Activated CD8-positive, alpha-beta memory T cell treated with anti-CD3 and anti-CD28 coated beads for 48 hours (primary cell): ENCODE measurements at places on chromosomes 7 and 10.

- no peak for DNase-seq
These were observed 902.3 kb downstream of the GRID1 start for GRCh38 chr10:85464336-85464735.

DNA sequence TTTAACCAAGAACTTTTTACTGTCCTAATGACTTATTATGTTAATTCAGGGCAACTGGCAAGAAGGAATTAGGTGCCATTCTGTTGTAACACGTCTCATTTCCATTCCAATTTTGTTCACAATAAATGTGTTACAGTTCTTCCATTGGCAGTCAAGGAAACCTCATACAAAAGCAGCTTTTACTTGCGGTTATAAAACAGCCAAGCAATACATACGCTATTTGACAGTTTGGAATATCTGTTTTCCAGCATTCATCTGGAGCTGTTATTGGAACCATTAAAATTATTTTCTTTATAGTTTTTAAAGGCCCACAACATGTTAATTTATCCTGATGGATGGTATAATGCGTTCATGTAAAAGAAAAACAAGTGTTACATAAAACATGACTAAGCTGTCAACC is 33.3 kb downstream of the MTERF1 start:
- no peak for DNase-seq

DNA sequence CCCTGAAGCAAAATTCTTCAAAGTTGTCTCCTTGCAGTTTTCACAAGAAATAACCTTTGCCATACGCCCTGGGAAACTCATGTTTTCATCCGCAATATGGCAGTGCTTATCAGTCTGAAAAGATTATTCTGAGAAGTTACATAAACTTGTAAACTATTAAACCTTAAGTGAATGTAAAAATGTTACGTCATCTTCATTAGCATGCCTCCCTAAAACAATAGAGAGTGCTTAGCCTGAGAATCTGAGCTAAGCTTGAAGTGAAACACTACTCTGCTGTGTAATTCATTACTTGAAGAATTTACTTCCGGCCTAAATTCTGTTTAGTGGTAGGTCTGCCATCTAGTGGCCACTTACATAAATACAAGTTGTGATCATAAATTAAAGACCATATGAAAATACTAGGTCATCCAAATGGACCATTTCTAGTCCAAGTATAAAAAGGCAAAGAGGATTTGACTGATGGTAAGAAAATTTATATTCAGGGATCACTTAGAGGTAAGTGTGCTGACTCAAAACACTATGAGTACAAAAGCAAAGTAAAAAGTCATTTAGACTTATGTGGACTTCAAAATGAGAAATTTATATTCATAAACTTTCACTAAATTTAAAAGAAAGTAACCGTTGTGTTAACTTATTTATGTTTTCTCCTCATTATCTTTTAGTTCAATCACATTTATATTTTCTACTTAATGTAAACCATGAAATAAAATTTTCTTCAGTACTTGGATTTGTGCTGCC is 745.1 kb upstream of the LRRTM3 start:
- no peak for DNase-seq

DNA sequence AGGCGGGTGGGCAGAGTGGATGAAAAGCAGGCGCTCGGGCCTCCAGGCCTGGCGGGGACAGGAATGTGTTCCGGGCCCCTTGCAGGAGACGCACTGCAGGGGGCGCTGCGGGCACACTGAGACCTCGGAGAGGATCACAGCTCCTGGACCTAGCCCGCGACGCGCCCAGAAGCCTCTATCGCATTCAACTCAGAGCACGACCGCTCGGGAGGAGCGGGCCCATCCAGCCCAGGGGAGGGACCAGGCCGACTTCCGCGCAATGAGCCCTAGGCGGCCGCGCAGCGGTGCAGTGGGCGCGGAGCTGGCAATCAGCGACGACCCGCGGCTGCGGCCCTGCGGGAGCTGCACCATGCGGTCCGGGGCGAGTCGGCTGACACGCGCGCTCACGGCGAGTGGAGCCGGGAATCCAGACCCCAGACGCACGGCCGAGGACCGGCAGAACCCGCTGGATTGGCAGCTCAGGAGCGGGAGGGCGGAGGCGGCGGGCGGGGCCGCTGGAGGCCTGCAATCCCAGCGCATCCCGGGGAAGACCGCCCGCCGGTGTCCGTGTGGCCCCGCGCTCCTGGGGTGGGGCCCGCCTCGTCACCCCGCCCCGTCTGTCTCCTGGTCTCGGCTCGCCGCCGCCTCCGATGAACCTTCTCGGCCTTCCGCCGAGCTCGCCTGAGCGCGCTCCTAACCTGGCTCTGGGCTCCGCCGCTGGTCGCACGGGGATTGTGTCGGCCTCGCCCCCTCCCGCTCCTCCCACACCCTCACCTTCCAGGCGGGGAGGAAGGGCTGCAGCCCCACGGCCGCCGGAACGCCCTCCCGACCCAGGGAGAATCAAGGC is 33.5 kb upstream of the GRID1 start:
- DNase-seq, result peak; percentile 94

GRCh38 chr10:51257511-51258248 is 183.4 kb downstream of the PRKG1 start:
- DNase-seq, result no peak

GRCh38 chr7:138477081-138477578 is 17.1 kb downstream of the TRIM24 start:
- no peak for DNase-seq

DNA sequence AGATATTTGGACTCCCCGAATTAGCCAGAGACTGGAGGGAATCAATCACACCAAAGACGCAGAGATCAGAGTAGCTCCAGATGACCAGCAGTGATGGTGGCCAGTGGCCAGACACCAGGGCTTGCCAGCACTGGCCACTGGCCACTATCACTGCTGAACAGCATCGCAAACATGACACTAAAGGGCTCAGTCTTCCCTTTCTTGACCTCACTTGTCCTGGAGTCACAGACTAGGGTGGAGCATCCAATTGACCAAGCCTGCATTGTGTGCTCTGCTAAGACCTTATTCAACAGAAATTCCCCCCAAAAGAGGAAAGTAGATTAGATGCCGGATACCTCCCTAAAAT is 234.7 kb downstream of the CREB5 start:
- DNase-seq, result no peak

DNA sequence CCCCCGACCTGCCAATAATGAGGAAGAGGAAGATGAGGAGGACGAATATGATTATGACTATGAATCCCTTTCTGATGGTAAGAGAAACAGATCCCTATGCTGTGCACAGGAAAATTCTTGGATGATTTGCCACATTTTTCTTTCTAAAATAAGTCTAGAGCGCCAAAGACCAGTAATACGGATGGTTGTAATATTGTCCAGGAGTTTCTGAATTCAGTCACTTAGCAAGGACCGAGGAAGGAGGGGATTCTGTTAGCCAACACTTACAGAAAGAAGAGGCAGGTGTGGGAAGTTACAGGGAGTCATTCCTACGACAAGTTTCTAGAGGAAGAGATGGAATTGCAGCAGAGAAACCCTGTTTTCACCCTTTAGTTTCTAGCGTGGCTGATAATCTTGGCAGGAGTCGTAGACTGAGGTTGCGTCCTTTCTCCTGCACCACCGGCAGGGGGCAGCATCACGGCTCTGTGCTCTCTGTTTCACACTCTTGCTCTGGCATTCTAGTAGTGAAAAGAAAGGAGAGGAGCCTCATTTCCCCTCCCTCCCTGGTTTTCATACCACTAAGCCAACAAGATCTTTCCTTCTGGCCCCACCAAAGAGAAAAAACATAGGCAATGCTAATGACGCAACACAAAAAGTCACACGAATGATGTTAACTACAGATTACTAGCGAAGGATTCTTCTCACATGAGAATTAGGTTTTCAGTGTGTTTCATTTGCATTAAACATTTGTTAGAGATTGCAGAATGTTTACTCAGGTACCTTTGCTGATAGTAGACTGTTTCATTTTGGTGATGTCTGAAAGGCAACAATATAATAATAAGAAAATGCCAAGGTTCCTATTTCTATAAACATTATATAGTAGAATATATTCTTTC is 82.7 kb downstream of the NOC3L start:
- peak; percentile 53 for DNase-seq

DNA sequence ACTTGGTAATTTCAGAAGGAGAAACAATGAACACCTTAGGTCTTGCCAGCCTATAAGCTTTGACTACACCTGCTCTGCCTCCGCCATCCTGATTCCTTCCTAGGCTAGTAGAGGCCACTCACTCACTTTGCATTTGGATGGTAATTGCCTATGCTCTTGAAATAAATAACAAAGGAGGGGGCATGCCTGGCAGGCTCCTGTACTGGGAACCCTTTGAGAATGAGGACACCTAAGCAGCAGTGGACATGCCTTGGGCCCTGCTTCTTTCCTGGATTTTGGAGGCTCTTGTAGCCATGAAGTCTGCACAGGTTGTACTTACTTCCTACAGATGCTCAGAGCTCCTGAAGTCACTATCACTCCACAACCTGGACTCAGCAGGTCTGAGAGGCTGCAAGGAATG is 65.8 kb downstream of the BLNK start:
- DNase-seq, result no peak

GRCh38 chr10:59258890-59259289 is 82.4 kb downstream of the PHYHIPL start:
- DNase-seq, result no peak

DNA sequence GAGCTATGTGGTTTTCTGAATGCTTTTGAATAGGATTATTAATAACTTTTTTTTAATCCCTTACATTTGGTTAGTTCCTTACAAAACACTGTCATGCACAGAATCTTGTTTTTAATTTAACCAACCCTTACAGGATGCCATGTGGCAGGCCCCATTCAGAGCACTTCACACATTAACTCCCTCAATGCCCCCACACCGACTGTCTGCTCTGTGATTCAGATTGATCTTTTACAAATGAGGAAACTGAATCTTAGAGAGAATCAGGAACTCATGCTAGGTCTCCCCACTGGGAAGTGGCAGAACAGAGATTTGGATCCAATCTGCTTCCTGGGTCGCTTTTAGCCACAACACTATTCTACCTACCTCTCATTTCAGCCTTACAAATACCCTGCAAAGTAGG is 195.8 kb upstream of the NPVF start:
- no peak for DNase-seq

GRCh38 chr10:67676208-67676825 is 19.7 kb downstream of the CTNNA3 start:
- DNase-seq, result no peak

- DNase-seq, result no peak
These were observed 186.8 kb downstream of the USP6NL start for GRCh38 chr10:11424456-11425295.

- no peak for DNase-seq
These were observed 13.8 kb downstream of the BTRC start for GRCh38 chr10:101367569-101368453.

DNA sequence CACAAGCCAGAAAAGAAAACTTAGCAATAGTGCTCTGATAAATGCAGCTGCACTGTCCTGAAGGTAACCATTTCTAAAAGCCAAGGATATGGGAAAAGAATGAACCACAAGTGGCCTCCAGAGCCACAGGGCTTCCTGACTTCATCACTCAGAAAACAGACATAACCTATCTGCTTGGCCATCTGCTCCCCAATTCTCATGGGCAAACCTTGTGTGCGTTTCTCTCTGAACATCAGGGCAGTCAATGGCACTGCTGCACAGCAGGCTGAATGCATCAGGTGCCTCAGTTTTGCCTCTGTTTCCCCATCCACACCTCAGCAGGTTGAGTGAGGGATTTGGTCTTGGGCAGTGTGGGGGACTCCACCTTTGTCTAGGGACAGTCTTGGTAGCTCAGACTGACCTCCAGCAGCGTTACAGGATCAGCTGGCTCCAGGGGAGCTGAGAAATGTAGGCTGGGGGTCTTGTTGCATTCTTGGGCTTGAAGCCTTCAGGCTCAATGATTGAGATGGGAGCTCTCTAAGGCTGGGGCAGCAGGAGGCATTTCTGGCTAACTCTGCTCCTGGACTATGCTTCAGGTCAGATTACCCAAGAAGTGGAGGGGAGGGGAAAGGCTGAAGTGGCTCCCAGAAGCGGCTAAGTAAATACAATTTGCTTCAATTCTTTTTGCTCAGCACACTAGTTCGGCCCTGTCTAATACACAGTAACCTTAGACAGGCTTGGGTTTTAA is 23.6 kb upstream of the PDLIM1 start:
- no peak for DNase-seq

DNA sequence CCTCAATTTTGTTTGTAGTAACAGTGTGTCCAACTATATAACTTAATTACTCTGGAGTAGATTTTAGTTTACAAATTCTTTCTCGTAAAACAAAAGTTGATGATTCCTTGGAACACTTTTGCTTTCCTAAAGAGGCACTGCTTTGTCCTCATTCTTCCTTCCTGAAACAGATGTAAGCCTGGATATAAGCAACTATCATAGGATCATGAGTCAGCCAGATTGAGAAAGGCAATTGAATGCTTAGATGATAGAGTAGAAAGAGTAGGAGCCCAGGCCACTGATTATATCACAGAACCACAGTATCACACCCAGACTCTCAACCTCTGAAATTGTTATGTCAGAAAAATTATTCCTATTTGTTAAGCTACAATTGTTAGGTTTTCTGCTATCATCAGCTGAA is 69.9 kb downstream of the TMEM106B start:
- DNase-seq, result no peak

DNA sequence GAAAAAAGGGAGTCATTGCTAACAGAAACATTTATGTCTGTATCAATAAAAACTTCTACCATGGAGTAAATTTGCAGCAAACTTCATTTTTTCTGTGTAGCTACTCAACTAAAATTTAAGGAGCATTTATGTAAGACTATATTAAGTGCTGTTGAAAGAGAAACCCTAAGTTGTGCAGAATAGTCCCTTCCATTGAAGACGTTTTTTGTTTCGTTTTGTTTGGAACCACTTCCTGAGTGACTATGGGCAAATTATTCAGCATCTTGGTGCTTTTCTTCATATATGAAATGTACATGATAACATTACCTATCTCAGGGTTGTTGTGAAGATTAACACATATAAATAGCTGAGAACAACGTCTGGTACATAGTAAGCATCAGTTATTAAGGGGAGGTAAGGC is 24.3 kb downstream of the SEM1 start:
- no peak for DNase-seq

DNA sequence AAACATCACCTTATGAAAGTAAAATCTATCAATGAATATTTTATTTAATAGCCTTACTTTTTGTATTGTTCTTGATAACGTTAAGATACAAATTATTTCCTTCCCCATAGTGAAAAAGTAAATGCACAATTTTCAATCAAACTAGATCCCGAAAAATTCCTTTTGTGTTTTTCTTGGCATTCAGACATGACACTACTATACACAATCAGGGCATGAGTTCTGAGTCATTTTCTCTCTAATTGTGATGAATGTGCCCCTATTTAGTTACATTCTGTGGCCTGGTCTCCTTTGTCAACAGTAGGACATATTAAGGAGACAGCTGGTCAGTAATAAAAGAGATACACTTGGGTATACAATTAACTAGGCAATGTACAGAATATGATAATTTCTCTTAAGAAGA is 19.8 kb downstream of the COL1A2 start:
- no peak for DNase-seq

GRCh38 chr10:48608976-48609375 is 4.1 kb upstream of the ARHGAP22 start:
- no peak for DNase-seq

GRCh38 chr10:126504063-126504760 is 115.9 kb upstream of the ADAM12 start:
- no peak for DNase-seq

- DNase-seq, result no peak
These were observed 266.7 kb upstream of the KLF6 start for GRCh38 chr10:4051641-4052151.

GRCh38 chr7:88398459-88398858 is 91.8 kb upstream of the STEAP4 start:
- DNase-seq, result no peak
